Stimulated activated CD4-positive, alpha-beta T cell treated with anti-CD3 and anti-CD28 coated beads, TNF-alpha, amount 100 ng/mL, for 1 hour (primary cell): ENCODE measurements at places on chromosomes 1 and 21.

DNA sequence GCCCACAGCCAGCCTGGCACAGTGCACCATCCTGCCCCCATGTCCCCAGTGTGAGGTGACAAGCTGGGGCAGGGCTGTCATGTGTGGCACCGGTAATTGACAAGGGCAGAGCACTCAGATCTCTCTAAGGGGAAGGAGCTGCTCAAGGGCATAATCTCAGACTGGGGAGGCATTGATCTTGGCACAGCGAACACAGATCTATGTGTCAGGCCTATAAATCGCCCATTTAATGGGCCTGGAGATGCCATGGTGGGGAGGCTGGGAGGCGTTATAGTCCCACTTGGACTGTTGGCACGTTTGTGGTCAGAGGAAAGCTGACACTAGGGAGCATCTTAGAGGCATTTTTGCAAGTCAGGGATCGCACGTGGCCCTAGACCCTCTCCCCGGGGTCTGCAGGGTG lies 594.1 kb downstream of the PTPRU start:
- no peak for DNase-seq

DNA sequence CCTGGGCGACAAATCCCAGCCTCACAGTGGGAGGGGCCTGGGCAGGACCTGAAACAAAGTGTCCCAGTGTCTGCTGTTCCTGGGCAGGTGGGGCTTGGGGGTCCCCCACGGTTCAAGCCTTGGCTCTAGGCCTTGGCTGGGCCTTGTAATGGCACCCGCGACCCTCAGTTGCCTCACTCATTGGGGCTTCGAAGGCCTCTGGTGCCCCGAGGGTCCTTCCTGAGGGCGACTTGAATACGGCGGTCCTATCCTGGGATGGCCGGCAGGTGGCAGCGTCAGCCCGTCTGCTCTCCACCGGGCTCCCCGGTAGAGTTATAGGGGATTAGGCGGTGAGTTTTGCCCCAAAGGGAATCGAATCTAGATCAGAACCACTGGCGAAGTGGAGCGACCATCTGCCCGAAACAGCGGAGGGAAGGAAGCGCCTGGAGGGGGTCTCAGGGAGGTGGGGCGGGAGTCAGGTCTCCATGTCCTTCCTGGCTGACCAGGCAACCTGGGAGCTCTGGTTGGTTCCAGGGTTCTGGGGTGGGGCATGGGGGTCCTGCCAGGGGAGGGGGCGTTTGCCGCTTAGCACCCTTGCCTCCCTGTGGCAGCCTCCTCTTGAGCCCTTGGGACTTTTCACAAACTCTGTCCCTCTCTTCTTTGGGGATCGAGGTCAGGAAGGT lies 2.1 kb upstream of the PEX10 start:
- peak; percentile 42 for DNase-seq

GRCh38 chr1:43270421-43271095 lies 775 bp downstream of the TMEM125 start:
- DNase-seq = no peak

DNA sequence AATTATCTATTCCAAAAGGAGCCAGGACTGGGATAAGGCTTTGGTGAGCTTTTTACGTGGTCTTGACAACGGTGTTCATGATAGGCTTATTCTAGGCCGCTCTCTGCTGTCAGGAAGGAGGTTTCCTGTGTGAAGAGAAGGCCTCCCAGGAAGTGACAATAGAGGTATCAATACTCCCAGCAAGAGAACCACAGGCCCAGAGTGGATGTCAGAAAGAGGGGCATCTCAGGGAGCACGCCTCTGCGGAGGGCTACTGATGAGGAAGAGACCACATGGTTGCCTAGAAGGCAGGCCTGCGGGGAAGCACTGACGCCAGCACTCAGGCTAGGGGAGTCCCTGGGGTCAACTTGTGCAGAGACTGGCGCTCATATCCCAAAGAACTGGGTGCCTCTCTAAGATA lies 60.4 kb downstream of the ITPKB start:
- no peak for DNase-seq

DNA sequence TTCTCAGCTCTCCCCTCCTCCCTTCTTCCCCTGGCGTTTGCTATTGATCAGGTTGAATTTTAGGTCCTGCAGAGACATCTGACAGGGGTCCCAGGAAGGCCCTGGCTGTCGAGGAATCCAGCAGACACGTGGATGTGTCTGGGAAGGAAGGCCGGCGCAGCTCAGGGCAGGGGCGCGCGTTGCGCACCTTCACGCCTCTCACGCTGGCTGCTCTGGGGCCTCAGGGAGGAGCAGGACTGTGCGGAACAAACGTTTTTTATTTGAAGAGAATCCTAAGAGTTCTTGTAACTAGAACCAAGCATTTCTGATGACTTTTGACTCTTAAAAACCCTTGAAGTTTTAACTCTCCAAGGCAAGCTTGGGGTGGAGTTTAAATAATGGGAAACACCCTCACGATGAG lies 54.2 kb downstream of the SLC37A1 start:
- no peak for DNase-seq

- DNase-seq = peak; percentile 49
These were observed 1.6 kb downstream of the SPEN start for GRCh38 chr1:15848929-15849774.
